ENCODE measurements at places on chromosomes 13 and 19.

GRCh38 chr19:51654783-51655182 lies 8.2 kb upstream of the SIGLEC14 start:
- no peak for DNase-seq

DNA sequence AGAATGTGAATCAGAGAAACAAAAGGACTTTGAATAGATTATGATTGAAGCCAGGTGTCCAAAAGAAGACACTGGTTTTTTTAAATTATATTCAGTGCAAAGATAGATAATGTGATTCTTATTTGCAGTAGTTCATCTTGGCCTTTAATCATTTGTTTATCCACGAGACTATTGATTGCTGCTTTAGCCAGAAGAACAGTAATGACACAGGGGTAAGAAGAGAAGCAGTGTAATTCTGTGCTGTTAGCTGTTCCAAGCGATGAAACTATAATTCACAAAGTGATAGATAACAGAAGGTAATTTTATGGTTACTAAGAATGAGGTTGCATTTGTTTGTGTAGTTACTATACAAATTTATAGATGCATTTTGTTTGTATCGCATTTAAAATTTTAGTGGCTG lies 311.6 kb downstream of the MZT1 start:
- no peak for DNase-seq

GRCh38 chr19:8518536-8518935 lies 4.6 kb upstream of the ZNF414 start:
- DNase-seq: no peak

DNA sequence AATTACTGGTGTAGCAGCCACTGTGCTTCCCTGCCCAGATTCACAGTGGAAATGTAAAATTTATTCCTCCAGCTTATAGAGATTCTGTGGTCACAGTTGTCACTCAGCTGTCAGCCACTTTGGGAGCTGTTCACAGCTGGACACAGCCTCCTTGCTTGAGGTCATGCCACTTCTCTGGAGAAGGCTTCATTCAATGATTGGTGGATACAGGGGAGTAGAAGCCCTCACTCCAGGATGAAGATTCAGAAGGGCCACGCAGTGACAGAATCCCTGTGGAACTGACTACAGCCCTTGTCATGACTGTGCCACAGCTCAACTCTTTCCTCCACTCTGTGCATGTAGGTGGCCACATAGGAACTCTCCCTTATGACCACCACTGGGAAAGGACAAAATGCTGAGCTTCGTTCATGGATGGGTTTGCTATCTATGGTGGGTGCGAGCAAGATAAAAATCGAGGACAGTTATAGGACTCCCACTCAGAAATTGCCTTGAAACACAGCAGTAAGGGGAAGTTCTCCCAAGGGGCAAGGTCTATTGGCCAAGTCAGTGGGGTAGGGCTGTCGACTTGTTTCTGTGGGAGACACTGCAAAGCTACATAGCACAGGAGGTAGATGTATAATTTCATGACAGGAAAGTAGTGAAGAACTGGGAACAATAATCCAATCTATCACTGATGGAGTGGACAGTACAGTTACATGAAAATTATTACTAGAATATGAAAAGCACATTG lies 98.7 kb downstream of the CCNA1 start:
- DNase-seq: no peak

DNA sequence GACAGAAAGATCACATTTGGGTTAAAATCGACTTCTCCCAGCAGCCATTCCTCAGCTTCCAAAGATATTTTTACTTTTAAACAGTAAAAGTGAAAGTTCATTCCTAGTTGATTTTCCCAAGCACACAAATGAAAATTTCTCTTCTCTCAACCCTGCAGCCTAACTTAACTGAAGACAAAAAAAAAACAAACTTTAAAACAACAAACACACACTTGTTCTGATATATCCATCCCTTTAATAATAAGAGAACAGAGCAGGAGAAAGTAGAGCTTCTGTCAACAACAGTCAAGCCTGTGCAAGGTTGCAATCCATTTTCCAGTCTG lies 72.9 kb downstream of the STK24 start:
- DNase-seq: no peak

GRCh38 chr19:19321141-19321577 lies 530 bp downstream of the MAU2 start:
- DNase-seq: no peak

DNA sequence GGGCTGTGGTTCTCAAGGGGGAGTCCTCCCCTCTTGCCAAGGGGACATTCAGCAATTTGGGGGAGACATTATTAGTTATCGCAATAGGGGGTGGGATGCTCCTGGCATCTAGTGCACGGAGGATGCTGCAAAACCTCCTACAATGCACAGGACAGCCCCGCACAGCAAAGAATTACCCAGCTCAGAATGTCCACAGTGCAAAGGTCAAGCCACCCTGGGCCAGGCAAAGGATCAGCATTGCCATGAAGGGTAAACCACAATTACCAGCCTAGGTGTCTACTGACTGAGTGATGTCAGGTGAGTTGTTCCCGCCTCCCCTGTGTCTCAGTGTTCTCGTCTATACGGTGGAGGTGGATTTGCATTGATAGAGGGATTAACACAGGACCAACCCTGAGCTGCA lies 2.4 kb upstream of the METTL21C start:
- no peak for DNase-seq

DNA sequence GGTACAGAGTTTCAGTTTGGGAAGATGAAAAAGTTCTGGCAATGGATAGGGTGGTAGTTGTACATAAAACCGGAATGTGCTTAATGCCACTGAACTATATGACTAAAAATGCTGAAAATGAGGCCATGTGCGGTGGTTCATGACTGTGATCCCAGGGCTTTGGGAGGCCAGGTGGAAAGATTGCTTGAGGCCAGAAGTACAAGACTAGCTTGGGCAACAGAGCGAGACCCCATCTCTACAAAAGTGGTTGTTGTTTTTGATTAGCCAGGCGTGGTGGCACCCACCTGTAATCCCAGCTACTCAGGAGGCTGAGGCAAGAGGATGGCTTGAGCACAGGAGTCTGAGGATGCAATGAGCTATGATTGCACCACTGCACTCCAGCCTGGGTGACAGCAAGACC lies 12.8 kb downstream of the SMAD9 start:
- no peak for DNase-seq

- peak; percentile 71 for DNase-seq
Observed at GRCh38 chr13:97855570-97856303, 97.7 kb upstream of the IPO5 start.

GRCh38 chr19:33290956-33291622 lies 11.2 kb downstream of the CEBPA start:
- no peak for DNase-seq

DNA sequence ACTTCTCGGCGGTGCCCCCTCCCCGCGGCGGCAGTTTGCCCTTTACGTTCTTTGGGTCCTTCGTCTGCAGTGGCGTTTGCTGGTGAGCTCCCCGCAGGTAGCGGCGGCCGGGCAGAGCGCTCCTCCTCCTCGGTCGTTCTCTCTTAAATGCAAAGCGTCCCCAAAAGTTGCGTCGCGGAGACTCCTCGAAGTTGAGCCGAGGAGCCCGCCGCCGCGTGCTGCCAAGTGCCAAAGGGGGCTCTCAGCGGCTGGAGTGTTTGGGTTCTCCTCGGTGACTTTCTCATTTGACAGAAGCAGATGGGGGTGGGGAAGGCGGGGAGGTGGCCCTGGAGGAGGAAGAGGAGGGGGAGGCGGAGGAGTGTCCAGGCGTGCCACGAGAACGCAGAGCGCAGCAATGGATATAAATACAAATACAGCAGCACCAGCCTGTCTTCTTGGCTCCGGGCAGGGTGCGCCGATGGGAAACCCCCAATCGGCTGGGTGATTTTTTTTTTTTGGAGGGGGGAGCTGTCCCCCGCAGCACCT lies at the start of gene SOX21:
Gene SOX21 (minus strand): TSS at position 259 of the 525 bp plus-strand sequence. CDS start 496 bp downstream, outside the sequence.
- no peak for DNase-seq

- no peak for DNase-seq
Observed at GRCh38 chr19:14565298-14565679, 6.6 kb downstream of the NDUFB7 start.

GRCh38 chr19:4108767-4109625 lies 14.9 kb downstream of the MAP2K2 start:
- no peak for DNase-seq

DNA sequence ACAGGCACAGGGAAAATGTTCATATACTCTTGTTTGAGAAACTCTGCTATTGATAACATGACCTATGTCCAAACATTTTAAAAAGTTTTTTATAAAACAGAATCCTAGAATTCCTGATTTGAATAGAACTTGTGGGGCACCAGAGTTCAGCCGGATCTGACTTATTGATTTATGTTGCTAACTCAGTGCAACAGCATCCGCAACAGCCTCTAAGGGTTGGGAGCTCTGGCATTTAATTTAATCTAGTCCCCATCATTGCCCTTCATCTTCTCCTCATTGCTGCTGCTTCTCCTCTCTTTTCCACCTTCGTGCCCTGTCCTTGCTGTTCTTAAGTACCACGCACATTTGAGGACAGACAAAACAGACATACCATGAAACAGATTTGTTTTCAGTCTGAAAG lies 214.5 kb downstream of the FGF14 start:
- DNase-seq: no peak

GRCh38 chr13:20680416-20681080 lies 23.0 kb upstream of the IL17D start:
- DNase-seq: no peak

DNA sequence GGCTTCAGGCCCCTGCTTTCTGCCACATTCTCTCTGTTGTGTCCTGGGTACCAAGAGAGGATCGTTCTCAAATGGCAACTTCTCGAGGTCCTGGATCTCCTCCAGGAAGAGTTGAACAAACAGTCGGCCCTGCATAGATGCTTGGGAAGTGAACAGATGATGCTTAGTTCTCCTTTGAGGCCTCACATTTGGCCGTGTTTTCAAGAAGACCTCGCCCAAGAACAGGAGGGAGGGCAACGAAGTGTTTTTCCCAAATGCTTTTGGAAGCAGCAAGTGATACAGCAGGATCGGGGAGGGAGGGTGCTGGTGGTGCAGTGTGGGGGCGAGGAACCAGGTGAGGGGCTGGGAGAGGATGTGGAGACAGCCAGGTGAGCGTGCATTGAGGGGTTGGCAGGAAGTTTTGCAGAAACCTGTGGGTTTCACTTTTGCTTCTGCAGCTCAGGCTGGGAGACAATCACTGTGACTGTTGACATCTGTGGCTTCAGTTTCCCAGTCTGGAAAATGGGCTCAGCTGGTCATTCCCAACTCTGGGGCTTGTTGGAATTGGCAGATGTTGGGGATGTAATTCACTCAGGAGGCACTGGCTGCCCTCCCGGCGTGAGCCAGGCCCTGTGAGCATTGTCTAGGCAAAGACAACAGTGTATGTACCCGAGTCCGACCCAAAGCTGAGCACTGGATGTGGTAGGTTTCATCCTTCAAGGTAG lies 21.6 kb downstream of the MAST3 start:
- DNase-seq: no peak

DNA sequence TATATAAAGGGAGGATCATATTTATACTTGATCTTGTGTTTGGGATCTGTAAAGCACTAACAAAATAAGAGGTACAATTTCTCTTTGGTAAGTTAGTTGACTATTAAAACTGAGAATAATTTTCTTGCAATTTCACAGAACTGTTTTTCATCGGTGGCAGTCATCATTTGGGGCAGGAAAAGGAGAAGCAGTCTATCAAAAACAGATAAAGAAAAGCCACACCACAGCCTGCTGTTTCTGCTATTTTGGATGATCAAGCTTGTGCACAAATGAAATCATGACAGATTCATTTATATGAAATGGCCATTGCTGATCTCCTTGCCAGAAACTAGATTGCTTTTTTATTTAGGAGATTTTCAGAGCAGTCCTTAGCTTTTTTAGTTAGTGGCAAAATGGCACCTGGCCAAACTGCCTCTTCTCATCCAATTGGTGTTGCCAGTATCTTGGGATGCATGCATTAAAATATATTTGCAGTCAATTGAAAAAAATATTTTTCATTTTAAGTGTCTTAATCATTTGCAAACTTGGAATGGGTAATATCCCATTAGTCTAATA lies 326.0 kb downstream of the HS6ST3 start:
- no peak for DNase-seq

- DNase-seq: peak; percentile 79
Observed at GRCh38 chr13:50809133-50810090, 34.1 kb downstream of the DLEU7 start.

GRCh38 chr19:44930088-44930487 lies 11.9 kb upstream of the APOC4 start:
- no peak for DNase-seq

GRCh38 chr19:33550768-33551167 lies 29.2 kb upstream of the PEPD start:
- no peak for DNase-seq

DNA sequence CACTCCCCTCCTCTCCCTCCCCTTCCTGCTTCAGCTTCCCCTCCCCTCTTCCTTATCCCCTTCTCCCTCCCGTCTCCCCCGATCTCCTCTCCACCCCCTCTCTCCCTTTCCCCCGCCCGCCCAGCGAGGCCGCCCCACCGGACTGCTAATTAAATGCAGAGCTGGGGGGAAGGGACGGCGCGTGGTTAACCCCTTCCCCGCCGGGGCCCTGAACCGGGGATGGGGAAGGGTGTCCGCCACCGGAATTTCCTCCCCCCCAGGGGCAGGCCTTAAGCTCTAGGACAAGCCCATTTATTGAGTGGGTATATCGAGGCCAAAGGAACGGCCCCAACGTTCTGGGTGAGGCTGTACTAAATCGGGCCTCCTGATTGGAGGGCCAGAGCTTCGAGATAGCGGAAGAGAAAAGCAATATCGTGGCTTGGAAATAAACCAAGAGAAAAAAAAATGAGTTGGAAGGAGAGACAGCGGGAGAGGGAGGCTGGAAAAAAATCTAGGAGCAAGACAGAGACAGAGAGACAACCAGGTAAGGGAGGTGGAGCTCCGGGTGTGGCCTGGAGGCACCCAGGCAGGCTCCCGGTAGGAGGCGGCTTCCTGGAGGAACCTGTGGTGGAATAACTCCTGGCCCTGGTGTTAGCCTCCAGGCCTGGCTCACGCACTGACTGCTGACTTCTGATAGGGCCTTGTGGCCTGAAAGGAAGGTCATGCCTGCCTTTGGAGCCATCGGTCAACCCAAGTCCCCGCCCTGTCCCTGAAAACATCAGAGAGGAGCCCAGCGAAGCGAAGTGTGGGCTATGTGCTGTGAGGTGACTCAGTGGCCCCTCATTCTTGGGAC lies 11.6 kb upstream of the JUND start:
- DNase-seq: no peak

DNA sequence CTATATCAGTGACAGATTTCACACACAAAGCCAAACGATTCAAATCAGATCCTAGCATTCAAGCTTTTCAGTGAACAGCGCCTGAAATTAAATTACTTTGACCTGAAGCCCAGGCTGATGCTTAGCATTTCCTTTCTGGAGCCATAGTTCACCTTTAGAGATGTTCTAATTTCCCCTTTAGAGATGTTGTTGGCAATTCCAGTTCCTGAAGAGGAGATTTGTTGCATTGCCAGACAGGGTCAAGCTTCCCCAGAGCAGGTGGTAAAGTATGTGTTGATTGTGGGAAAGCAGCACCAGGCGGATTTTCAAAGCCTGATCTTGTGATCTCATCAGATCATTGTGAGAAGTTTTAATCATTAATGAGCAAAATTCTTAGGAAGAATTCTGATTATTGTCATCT lies 609.8 kb upstream of the KLF12 start:
- DNase-seq: no peak

GRCh38 chr19:3970313-3970807 lies 539 bp downstream of the DAPK3 start:
- no peak for DNase-seq
